ENCODE measurements at places on chromosomes 4 and X.

DNA sequence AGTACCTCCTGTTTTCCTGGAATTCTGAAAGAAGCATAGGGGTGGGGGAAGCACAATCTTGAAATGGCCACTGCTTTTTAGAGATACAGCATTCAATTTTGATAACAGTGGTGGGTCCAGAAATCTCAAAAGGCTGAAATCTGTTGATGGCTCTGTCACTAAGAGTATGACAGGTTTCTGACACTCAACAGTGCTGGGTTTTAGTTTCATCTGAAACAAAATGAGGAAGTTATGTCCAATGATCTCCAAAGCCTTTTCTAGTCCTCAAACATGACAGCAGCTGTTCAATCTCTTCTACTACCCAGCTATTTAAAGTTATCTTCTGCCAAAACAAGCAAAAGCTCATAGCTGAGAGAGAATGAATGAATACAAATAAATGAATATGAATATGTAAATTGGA lies 110.5 kb downstream of the IL1RAPL1 start:
- no peak for DNase-seq

- DNase-seq, result no peak
Observed at GRCh38 chr4:2800691-2801596, 8.1 kb downstream of the SH3BP2 start.

GRCh38 chrX:102029026-102029425 lies 96.5 kb upstream of the TCEAL2 start:
- no peak for DNase-seq

GRCh38 chr4:78136109-78137081 lies 79.3 kb downstream of the FRAS1 start:
- DNase-seq, result no peak

GRCh38 chr4:181157647-181158046 lies 1085.6 kb upstream of the TENM3 start:
- no peak for DNase-seq

All from HS-27A (cell line).